ENCODE measurements at places on chromosomes 11 and 22. TPM values are rescaled to one million over a fixed set of nuclear protein-coding genes. Genes with fewer than 3 reads are reported as not detected.

Gene ARHGAP8
- not detected for total RNA-seq

Gene PIK3C2A
- total RNA-seq: 96.2 TPM

Gene TREH
- 0.09 TPM for total RNA-seq

Gene LRRC74B
- total RNA-seq: not detected

Gene NLRP6
- not detected for total RNA-seq

Gene UPK3A
- not detected for total RNA-seq

Gene TOMT
- not detected for total RNA-seq

Gene EMSY
- total RNA-seq: 12.0 TPM

Gene KCNJ11
- total RNA-seq: 0.18 TPM
